ENCODE measurements at places on chromosomes 1 and 21.

- no peak for DNase-seq
These were observed 1.6 kb upstream of the QSOX1 start for GRCh38 chr1:180153032-180153431.

- DNase-seq = no peak
These were observed 1.2 kb downstream of the MYOM3 start for GRCh38 chr1:24110642-24111261.

DNA sequence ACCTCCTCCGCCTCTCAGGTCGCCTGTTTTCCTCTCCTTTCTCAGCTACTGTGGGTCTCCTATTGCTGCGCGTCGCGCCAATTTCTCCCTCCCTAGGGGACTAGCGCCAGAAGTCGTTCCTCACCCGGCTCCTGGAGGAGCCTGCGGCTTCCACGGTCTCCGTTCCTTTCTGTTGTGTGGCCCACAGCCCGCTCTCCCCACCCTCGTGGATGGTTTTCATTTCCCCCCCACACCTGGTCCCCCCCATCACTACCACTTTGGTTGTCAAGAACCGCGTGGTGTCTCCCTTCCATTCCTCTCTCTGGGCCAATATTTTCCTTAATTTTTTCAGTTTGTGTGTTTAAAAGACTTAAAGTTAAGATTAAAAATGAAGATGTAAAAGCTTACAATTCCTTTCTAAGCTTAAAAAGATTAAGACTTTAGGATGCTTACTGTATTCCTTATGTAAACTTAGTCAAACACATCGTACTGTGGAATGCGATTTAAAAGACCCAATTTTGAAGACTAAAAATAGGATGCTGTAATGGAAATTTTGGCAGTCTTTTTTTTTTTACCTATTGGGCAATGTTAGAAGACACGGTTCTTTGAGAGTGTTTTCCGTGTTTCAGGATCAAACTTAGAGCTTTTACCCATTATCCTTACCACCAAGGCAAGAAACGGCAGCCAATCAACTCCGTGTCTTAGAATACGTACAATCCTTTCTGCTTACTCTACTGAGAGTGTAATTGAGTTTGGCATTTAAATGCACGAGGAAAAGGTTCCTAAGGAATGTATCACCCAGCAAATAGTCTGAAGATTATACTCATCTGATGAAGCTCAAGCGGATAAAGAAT, 773 bp downstream of the CNST start:
- DNase-seq = peak; percentile 56

GRCh38 chr21:32712043-32712442, 15.8 kb downstream of the SYNJ1 start:
- DNase-seq = no peak

DNA sequence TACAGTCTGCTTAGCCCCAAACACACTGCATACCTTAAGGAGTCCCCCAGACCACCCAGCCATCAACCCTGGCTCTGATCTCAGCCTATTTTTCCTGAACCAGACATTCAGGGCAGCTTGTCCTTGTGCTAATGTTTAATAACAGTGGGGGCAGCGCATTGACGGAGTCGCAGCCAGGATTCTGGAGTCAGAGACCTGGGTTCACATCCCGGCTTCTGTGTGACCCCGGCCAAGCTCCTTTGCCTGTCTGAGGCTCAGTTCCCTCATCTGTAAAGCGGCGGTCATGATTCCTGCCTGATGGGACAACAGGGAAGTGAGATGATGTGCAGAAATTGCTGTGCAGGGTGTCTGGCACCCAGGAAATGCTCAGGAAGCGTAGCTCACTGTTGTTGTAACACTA, 63.1 kb downstream of the MATN1 start:
- DNase-seq = no peak

DNA sequence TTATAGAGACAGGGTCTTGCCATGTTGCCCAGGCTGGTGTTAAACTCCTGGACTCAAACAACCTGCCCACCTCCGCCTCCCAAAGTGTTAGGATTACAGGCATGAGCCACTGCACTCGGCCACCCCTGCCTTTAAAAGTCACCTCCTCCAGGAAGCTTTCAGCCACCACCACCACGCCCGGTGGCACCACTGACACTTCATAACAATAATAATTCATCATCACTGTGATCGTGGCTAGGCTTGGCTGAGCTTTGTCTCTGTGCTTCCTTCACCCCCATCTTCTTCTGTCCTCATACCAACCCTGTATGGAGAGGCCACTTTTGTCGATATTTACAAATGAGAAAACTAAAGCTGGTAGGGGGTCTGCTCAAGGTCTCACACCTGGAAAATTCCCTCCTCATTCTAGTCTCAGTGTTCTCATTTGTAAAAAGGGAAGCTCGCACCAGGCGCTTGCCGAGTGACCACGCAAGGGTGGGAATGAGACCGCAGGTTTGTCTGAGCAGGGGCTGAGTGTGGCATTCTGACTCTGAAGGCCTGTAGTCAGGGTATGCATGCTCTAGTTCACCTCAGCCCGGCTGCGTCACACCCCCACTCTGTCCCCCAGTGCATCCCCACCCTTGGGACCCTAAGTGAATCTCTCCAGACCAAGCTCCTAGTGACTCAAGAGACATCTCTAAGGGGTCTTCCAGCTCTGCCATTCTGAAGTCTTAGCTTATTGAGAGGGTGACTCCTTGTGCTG, 12.9 kb upstream of the EPHA2 start:
- DNase-seq = no peak

DNA sequence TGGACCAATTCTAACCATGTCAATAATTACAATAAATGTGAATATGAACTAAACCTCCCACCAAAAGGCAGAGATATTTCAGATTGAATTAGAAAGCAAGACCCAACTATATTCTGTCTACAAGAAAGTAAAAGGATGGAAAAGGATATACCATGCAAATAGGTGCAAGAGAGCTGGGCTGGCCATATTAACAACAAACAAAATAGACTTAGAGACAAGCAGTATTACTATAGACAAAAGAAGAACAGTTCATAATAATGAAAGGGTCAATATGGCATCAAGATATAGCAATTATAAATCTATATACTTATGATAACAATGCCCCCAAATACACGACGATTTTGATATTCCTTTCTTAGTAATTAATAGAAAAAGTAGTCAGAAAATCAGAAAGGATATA, 67.3 kb upstream of the IFFO2 start:
- DNase-seq = no peak

DNA sequence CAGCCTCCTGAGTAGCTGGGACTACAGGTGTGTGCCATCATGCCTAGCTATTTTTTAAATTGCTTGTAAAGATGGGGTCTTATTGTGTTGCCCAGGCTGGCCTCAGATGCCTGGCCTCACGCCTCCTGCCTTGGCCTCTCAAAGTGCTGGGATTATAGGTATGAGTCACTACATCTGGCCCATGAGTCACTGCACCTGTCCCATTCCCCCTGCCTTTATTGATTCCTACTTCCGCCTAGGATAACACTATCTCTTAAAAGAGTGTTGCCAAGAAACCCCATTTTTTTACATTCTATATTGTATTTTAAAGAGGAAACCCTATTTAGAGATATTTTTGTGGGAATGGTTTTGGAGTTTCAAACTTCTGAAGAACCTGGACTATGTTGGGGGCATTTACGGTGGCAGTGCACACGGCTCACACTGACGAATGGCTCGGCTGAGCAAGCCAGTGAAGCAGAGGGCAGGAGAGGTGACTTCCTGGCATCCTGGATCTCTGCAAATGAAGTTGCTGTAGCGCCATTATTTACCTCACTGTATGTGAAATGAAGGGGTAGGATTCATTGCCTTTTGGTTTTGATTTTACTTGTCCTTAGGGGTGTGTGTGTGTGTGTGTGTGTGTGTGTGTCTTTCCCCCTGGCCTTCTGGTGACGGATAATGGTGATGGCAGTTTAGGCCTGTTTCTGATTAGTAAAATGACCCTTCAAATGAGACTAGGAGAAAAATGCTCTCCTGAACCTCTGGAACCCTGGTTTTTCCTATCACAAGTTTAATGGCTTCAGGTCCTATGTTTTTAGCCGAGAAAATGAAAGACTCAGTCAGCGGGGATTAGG, 22.5 kb downstream of the KIF26B start:
- DNase-seq = no peak

DNA sequence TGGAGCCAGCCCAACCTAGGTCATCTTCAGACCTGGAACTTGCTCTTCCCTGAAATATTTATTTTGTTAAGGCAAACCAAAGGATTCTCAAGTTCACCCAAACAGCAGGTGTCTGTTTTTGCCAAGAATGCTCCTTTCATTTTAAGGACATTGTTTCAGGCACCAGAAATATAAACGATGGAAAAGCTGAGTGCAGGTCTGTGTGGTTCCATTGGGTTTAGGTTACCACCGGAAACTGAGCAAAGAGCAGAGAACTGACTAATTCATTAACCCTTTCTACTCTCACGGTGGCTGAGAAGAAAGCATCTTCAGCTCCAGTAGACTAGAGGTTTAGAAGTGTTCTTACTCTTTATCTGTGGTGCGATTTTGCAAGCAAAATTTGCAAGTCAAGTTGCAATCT, 38.0 kb upstream of the ZC3H11B start:
- no peak for DNase-seq

GRCh38 chr1:60875138-60875537, 207.2 kb upstream of the NFIA start:
- DNase-seq = peak; percentile 2

DNA sequence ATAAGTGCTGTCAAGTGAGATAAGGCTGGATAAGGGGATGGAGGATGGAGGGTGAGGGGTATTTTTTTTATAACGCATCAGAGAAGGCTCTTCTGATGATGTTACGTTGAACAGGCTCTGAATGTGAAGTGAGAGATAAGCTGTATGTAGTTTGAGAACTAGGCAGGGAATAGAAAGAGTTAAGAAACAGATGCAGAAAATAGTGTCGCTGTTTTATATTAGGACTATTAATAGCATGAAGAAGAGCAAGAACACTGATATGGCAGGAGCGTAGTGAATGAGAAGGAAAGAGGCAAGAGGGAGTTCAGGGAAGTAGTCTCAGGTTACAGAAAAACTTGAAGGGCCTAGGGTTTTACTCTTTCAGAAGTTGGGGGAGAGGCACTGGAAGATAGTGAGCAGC, 59.8 kb downstream of the GPR88 start:
- DNase-seq = no peak
